ENCODE measurements at places on chromosomes 6 and 20.

- no peak for ATAC-seq
These were observed 41.9 kb downstream of the NHLRC1 start for GRCh38 chr6:18080544-18080943.

DNA sequence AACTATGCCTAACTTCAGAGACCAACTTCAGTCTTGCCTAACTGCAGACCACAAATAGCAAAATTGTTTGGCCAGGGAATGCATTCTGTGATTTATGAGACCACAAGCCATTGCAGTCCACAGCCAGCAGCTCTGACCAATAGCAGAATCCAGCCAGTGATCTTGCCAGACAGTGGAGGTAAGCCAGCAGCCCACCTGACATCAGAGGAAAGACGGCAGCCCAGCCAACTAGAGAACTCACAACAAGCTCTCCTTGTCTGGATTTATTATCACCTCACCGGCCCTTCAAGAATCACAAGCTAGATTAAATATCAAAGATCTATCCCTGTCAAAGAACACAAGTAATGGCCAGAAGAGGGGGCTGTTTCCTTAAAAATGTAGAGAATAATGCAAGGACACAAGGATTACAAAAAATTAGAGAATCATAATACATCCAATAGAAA lies 66.5 kb upstream of the SLC35F1 start:
- no peak for ATAC-seq

- no peak for ATAC-seq
These were observed 897 bp downstream of the CD2AP start for GRCh38 chr6:47478233-47479139.

DNA sequence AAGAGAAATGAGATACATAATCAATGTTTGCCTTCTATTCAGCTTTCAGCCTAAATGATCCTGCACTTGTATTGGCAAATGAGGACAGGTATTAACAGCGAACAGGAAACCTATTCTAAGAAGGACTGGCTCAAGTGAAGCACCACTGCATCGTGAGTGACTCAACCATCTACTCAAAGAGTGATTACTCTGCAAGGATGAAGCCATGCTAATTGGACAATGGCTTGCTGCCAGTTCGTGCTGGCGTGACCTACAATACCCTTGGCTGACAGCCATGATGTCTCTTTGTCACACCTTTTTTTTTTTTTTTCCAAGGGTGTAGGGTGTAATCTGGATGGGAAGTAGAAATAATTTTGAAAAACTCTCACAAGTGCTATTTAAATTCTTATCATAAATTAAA lies 104.9 kb downstream of the GJA10 start:
- ATAC-seq: no peak

- no peak for ATAC-seq
These were observed 85.4 kb downstream of the PLCG1 start for GRCh38 chr20:41222703-41223102.

GRCh38 chr20:22807045-22807444 lies 222.7 kb upstream of the FOXA2 start:
- ATAC-seq: no peak

- no peak for ATAC-seq
These were observed 93.6 kb downstream of the GJA10 start for GRCh38 chr6:89987830-89988229.

DNA sequence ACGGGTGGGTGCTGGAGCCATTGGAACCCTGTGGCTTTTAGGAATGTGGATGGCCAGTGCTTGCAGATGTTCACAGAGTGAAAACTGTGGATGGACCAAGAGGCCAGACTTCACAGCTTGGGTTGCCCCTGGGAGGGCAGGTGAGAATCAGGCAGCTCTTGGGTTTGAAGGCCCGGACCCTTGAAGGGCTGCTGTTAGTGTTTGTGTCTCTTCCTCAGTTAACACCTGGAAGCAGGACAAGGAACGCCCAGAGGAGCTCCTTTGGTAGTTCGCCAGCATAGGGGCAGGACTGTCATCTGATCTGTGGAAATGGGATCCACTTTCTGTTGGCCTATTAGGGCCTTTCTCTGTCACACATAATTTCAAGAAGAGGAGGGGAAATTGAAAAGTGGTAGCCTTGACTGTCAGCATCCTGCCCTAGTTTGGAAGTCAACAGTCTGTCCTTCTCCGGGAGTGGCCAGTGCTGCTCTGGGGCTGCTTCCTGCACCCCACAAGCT lies 43.6 kb downstream of the RIOK1 start:
- ATAC-seq: no peak

GRCh38 chr6:36493319-36493718 lies 50.5 kb downstream of the KCTD20 start:
- ATAC-seq: no peak

DNA sequence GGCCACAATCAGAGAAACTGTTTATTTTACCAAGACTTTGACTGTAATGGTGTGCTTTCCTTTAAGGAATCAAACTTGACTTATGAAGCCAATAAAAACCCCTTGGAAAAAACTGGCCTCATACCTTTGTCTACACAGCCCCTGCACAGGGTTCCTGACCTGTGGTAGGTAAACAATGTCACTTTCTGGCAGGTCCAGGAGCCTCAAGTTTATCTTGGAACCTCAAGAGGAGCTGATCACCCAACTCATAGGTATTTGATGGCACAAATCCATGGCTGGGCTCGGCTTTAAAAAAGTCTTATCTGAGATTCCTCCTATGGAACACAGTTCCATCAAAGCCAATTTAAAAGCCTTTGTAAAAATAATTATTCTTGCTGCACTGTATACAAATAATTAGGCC lies 61.0 kb downstream of the AGPAT4 start:
- no peak for ATAC-seq

DNA sequence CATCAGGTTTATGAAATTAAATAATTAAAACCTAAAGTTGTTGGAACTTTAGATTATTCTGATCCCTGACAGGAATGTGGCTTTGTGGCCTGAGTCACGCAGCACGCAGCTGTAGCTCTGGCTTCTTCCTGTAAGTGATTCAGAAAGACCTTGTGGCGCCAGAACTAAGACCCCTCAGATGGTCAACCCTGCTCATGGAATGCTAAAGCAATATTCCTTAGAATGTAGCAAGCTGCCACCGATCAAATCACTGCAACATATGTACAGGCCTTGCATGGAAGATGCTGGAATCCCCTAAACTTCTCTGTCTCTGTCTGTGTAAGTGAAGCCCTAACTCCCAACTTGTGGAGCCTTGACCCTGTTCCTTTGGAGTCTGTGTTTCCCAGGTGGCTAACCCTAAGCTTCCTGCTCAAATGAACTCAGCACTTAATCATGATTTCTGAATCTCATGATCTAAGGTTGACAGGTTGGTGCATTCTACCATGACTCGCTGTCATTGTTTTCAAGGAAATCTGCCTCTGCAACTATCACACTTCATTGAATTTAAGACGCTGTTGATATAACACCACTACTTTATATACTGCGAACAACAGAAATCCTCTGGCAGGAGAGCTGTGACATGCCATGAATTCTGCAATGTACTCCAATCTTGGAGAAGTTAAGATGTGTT lies 111.2 kb upstream of the CST7 start:
- no peak for ATAC-seq

GRCh38 chr6:25417046-25417605 lies 138.0 kb downstream of the CARMIL1 start:
- no peak for ATAC-seq

GRCh38 chr6:49151461-49151860 lies 311.6 kb downstream of the MMUT start:
- no peak for ATAC-seq

DNA sequence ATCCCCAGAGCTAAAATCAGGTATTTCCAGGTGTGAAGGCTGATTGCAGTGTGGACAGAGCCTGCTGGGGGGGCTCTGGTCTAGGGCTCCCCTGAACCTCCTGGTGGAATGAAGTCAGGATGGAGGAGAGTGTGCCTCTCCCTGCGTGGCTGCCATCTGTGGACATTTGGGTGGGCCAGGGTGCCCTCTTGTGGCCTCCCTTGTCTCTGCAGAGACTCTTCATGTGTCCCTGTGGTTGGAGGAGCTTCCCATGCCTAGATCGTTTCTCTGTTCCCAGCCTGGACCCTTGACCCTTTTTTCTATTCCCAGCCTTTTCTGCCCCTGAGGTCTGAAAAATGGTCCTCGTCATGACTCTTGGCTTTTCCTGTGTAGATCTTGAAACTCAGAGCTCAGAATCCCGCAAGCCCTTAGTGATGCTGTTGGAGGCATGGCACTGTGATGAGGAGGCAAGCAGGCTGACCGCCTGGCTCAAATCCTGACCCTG lies 9.9 kb upstream of the PSMF1 start:
- ATAC-seq: no peak

GRCh38 chr6:74318738-74319137 lies 622.7 kb downstream of the CD109 start:
- no peak for ATAC-seq

DNA sequence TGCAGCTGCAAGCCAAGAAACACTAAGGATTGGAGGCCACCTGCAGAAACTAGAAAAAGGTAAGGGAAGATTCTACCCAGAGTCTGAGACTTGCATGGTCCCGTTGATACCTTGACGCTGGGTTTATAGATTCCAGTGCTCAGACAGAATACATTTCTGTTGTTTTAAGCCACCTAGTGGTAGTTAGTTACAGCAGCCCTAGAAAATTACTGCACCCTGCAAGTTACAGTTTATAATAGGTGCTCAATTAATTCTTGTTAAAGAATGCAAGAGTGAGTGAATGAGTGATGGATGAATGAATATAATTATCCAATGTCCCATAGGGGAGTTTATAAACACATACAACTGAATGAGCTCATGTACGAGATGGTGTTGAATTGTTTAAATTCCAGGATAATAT lies 453.1 kb upstream of the SLC35B3 start:
- no peak for ATAC-seq

DNA sequence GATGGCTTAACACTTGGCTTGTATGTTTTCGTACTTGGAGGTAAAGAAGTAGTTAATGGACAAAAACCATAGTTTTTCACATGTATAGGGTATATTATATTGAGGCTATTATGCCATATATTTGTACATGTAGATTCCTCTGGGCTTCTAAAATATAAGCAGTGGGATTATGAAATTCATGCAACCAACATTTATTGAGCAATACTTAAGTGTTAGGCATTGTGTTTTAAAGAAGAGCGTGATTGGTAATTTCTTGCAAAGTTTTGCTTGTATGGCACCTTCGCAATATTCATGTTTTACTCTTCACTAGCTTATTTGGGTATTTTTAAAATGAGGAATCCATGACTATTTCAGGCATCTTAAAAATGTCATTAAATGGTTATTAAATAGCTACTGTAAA lies 2.5 kb downstream of the TULP4 start:
- no peak for ATAC-seq

DNA sequence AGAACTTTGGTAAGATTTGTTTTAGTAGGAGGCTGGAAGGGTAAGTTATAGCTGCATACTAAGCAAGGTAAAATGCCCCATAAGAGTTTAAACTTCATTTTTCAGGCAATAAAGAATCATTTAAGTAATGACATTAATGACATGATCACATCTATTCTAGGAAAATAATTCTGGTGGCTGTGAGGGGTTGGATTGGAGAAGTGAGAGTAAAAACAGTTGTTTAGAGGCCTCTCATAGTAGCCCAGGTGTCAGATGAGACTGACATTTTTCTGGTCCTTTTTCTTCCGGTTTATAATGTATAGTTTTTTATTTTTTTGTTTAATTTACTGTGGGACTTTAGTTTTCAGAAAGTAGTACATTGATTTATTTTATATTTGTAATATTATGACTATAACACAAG lies 40.8 kb downstream of the ITCH start:
- peak; percentile 86 for ATAC-seq

DNA sequence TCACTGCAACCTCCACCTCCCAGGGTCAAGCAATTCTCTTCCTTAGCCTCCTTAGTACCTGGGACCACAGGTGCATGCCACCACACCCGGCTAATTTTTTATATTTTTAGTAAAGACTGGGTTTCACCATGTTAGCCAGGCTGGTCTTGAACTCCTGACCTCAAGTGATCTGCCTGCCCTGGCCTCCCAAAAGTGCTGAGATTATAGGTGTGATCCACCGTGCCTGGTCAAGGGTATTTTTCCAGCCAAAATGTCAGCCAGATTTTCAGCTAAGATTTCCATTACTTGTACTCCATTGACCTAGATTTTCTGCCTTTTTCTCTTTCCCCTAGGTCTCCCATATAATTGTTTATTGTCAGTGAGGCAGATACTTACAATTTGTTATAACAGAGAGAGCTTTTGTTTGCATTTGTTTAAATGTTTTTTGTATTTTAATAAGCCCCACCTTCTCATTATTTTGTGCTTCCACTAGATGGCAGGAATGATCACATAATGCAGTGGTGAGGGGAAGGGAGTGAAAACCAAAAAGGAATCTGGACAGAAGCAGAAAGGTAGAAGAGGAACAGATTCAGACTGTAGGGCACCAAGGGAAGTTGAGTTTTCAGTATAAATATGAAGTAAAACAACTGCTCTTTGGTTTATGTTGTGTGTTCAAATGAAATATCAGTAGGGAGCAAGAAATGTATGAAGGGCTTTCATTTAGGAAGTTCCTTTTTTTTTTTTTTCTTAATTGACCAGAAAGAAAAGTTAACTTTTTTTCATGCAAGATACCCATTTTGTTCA lies 29.7 kb downstream of the RPF2 start:
- peak; percentile 57 for ATAC-seq

DNA sequence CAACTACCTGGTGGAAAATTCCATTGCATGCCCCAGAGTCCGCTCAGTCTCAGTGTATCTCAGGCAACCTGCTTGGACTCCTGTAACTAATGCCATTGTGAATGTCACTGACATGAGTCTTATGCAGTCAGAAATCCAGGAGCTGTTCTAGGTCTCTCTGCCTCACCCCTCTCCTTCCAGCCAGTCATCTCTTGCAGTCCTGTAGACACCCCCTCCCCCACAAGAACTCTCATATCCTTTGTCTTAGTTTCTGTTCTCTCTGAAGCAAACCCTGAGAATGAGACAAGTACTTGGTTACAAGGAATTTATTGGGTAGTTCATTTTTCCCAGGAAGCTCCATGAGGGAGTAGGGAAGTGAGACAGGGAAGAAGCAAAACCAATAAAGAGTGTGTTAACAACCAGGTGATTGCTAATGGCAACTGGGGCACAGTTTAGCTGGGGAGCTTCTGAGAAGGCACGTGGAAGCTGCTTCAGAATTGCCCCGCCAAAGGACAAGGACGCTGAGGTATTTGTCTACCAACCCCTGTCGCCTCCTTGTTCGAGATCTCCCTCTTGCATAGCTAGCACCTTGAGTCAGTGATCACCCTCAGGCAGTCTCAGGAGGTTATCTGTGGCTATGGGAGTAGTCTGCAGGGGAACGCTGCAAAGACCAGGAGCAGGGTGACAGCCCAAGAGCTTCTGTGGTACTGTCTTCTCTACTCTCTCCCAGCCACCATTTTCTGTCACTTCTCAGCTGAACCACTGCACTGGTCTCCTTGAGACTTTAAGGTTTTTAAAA lies 911.4 kb upstream of the FLRT3 start:
- ATAC-seq: peak; percentile 80
